Cerebellum (tissue), 4 donors: ENCODE measurements at places on chromosomes 3 and 15. TPM values are rescaled to one million over a fixed set of nuclear protein-coding genes. Genes with fewer than 3 reads are reported as not detected.

The STIMATE gene
- total RNA-seq: 11.3 TPM

The MAP3K13 gene
- total RNA-seq: 48.9 TPM

The RARB gene
- total RNA-seq: 11.6 TPM

The CFAP92 gene
- 2.5 TPM for total RNA-seq

The NME9 gene
- 6.4 TPM for total RNA-seq

The ABCF3 gene
- total RNA-seq: 52.9 TPM

The IL17RE gene
- total RNA-seq: 0.18 TPM

The HRG gene
- total RNA-seq: not detected
